ENCODE measurements at places on chromosomes 5 and 9.
A peak's percentile ranks its signal among the peaks of the same experiment; 100 is the strongest.

DNA sequence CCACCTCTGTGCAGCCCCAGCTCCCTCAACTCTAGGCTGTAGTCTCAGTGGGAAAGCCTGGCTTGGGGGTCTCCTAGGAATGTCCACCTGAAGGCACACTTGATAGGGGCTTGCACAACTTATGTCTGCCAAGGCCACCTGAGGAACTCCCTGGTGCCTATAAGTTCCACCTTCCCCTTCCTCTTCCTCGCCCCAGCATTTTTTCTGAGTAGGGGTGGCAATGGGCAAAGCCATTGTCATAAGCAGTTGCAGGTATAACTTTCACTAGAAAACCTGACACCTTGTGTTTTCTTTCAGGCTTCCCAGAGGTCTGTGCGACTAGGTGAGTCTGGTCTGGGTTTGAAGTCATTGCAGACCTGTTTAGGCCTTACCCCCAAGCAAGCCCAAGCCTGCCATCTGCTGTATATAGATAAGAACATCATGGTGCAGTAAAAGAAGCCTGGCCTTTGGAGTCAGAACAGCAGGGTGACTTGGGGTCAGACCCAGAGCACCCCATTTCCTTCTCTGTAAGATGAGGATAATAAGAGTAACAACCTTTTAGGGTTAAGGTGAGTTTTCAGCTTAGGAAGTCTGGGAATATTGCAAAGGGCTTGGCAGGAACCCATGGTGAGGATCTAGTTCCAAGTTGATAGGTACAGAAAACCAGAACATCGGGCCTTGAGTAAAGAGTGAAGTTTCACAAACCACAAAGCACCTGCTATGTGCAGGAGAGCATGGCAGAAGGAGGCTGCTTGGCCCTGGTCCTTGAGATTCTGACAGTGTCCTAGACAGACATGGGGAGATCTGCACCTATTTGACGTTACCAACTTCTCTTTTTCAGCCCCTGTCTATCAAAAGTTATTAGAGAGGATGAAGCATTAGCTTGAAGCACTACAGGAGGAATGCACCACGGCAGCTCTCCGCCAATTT is 33.8 kb downstream of the TGFBI start:
- DNase-seq: peak; percentile 25

DNA sequence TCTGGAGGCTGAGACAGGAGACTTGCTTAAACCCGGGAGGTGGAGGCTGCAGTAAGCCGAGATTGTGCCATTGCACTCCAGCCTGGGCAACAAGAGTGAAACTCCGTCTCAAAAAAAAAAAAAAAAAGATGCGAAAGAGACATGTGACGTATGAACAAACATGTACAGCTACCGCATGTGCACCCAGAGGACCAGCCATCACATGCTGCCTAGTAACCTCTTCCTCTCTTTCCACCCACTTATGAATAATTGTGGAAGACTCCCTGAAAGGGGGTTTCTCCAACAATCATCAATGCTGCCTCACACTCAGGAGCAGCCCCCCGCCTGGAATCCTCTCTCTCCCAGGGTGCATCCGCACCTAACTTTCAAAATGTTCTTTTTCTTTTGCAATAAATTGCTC is 2.2 kb downstream of the SARDH start:
- no peak for DNase-seq

DNA sequence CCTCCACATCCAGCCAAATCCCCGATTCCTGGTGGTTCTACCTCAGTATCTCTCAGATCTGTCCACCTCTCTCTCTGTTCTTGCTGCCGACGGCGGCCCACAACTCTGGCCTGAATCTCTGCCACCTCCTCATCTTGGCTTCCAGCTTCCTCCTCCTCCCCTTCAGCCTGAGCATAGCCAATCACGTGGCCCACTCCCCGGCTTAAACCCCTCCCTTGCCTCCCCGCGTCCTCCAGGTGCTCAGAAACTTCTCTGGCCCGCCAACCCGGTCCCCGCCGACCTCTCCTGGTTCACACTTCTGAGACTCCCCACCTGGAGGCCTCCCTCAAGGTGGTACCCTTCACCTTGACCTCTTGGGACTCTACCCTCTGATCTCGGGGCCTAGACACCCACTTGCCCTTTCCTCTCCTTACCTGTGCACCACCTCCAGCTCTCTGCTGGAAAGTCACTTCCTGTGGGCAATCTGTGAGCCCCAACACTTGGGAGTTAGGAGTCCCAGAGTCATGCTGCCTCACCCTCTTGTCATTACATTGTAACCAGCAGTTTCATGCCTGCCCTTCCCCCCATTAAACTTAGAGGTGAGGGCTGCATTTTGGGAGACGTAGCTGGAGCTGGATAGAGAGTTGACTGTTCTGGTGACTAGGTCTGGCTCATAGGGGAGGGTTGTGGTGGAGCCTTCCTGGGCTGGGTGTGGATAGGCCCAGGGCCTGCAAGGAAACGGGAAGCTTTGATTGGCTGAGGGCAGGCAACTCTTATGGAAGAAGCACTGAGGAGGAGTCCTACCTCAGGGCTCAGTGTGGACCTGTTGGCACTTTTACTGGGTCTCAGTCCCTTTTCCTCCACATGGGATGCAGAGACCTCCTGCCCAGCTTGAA is 4.5 kb upstream of the SET start:
- DNase-seq: peak; percentile 83

DNA sequence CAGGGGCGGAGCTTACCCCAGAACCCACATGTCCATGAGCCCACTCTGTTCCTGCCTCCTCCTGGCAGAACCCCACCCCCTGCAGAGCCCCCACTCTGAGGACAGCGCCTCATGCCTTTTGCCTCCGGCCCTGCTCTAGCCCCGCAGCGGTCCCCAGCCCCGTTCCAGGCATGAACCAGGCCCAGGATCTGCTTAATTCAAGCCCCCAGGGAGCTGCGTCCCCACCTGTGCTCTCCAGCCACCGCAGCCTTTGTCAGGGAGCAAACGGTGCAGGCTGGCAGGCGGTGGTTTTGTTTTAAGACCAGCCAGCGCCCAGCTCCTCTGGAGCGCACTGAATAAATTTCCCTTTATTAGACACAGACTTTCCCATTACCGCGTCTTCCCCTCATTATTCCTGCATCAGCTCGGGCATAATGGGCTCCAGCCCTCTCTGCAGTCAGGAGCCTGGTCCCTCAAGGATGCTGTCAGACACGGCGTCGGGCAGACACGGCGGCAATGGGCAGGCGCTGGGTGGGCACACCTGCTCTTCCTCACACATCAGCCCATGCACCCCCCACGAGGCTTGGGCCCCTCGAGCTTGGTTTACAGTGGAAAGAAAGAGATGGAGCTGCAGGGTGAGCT is 137.6 kb downstream of the OLFM1 start:
- DNase-seq: no peak

GRCh38 chr9:76713381-76713780 is 50.9 kb upstream of the PCA3 start:
- DNase-seq: no peak

GRCh38 chr5:156021866-156022265 is 305.1 kb upstream of the SGCD start:
- DNase-seq: no peak

DNA sequence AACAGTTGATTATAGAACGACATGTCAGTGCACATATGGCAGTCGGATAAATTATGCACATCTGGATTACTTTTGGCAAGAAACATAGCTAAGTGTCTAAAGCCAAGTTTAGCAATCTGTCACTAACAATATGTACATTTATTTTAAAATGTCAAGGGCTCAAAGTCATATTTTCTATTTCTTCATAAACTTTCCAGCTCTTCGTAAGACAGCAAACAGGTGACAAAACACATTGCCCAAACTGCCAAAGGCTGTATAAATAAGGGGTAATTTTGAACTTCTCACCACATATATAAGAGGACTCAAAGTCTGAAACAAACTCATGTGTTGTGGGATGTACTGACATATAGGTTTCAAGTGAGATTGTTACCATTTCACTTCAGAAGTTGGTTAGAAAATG is 237.2 kb downstream of the ARL15 start:
- no peak for DNase-seq

DNA sequence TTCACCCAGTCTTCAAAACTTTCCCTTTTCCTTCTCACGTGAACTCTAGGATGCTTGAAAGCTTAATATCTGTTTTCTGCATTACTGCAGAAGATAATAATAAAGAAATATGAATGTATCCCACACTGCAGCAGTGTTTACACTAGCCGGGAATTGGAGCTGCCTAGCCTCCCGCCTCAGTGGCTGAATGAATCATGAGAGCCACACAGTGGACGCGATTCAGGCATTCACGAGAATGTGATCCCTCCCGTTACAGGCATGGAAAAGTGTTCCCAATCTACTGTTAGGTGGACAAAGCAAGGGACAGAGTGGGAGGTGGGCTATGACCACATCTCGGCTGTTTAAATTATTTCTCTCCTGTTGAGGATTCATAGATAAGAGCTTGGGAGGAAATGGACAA is 69.4 kb upstream of the CTSL start:
- no peak for DNase-seq

DNA sequence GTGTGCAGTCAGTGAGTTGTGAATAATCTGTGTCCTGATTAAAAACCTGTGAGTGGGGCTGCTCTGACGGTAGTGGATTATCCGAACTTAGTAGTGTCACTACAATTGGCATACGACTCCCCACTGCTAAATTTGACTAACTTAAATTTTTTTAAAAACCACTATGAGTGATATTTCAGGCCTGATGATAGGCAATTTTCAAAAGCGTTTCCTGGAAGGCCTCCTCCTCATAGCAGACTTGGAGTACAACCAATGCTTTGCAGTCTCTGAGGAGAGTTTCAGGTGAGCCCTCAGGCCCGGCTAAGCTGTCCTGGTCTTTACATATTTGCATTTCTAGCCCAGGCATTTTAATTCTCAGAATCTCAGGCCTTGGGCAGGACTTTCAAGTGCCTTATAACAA is 10.8 kb downstream of the BTNL8 start:
- no peak for DNase-seq

DNA sequence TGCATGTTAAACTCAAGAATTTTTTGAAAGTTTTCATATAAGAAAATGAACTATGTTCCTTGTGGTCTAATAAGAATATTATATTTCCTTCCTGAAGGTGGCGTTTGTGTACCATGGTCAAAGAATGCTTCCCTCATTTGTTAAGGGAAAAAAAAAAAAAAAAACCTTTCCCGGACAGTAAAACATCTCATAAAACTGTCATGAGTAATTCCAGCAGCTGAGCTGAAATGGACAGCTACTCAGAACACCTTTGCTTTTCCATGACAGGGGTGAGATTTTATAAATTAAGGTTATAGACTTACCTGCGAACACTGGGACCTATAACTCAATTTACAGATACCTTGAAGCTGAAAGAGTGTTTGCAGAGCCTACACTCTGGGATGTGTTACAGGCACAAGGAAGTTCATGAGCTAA is 113.2 kb upstream of the RANBP3L start:
- DNase-seq: no peak

- DNase-seq: no peak
Measured at GRCh38 chr5:58156361-58156760, 303.5 kb downstream of the PLK2 start.

DNA sequence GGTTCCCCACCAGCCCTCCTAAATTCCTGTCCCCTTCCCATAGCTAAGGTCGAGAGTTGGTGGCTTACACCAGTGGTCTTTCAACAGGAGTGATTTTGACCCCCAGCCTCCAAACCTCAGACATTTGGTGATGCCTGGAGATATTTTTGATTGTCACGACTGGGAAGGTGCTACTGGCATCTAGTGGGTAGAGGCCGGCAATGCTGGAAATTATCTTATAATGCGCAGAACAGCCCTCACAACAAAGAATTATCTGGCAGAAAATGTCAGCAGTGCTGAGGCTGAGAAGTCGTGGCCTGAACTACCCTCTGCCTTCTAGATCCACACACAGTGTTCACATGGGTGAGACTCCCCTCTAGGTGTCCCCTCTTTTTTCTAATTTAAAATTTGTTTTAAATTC is 69.6 kb downstream of the IL31RA start:
- DNase-seq: peak; percentile 53

- no peak for DNase-seq
Measured at GRCh38 chr9:277601-278295, 63.1 kb downstream of the DOCK8 start.

DNA sequence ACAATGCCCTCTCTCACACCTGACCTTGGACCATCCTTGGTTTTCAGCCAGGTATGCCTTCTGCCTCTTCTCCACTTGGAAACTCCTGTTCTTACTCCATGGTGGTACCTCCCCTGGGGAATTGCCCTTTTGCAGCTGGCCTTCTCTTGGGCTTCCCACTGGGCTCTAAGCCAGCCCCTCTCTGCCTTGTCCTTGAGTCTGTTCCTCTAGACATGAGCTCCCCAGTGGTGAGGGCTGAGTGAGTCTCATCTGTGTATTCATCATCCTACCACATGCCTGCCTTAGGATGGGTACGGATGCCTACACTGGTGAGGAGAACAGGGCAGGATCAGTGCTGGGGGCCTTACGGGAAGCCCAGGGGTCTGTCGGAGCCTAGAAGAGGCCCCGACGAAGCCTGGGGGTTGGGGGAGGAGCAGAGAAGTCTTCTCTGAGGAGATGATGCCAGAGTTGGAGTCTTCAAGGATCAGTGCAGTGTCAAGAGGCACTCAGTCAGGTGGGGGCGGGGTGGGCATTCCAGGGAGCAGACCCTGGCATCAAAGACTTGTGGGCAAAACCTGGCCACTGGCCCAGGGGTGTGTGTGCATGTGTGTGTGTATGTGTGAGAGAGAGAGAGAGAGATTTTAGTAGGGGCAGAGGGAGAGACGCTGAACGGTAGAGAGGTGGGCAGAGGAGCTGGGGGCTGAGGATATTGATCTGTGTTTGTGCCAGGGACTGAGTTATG is 5.2 kb upstream of the CRB2 start:
- no peak for DNase-seq

GRCh38 chr5:146910239-146910638 is 31.7 kb upstream of the PPP2R2B start:
- no peak for DNase-seq

- DNase-seq: peak; percentile 69
Measured at GRCh38 chr5:54517512-54518145, at the start of gene SNX18. SNX18 (plus strand) TSS chr5:54517759; CDS start chr5:54517953, 194 bp downstream.

- no peak for DNase-seq
Measured at GRCh38 chr5:107431536-107431935, 239.2 kb downstream of the EFNA5 start.

DNA sequence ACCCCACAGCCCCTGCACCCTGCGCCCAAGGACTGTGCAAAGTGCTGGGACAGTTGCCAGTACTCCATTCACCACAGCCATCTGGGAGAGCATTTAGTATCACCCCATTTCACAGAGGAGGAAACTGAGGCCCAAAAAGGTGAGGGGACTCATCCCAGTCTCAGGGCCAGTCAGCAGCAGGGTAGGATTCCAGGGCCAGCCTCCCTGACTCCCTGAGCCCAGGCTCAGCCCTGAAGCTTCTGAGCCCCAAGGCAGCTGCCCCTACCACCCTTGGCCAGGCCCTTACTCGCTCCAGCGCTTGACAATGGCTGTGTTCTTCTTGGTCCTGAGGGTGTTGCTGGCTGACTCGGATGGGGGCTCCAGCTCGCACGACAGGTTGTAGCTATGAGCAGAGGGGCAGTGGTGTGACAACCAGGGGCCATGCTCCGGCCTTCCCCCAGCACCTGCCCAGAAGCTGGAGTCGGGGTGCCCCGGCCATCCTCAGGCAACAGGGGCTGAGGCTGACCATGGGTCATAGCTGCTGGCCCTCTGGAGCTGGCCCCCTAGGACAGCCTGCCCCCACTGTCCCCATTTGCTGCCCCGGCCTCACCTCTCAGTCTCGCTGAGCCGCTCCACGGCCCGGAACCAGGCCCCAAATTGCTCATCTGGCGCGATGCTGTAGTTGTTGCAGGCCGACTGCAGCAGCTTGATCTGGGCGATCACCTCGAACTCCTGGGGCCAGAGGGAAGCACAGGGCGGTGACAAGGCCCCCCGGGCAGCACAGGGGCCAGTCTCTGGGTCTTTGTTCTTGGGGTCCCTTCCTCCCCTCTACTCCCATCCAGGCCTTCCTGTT is 18.6 kb downstream of the RALGDS start:
- DNase-seq: no peak

GRCh38 chr5:145775893-145776444 is 59.2 kb downstream of the PRELID2 start:
- peak; percentile 89 for DNase-seq
